DMS79 (cell line): ENCODE measurements at places on chromosomes 11 and 22.

- peak; percentile 15 for DNase-seq
These were observed 57.5 kb downstream of the ABTB2 start for GRCh38 chr11:34300026-34300925.

DNA sequence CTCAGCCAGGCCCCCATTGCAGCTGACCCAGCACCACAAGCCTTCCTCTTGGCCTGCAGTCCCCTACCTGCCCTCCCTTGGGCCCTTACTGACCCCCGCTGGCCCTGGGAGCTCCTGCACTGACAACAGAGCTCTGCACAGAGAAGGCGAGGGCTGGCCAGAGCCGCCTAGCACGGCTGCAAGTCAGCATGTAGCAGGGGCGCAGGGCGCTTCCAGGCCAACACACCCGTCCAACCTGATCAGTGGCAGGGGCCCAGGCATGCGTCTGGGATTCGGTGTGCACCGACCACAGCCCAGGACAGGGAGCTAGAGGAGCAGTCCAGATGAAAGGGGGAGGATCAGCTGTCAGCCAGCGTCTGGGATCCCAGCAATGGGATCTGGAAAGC, 7.6 kb downstream of the WNT7B start:
- DNase-seq: no peak

GRCh38 chr11:66970807-66971442, 4.2 kb upstream of the C11orf86 start:
- DNase-seq: no peak

GRCh38 chr11:64842366-64842759, 2.1 kb downstream of the CDC42BPG start:
- no peak for DNase-seq

DNA sequence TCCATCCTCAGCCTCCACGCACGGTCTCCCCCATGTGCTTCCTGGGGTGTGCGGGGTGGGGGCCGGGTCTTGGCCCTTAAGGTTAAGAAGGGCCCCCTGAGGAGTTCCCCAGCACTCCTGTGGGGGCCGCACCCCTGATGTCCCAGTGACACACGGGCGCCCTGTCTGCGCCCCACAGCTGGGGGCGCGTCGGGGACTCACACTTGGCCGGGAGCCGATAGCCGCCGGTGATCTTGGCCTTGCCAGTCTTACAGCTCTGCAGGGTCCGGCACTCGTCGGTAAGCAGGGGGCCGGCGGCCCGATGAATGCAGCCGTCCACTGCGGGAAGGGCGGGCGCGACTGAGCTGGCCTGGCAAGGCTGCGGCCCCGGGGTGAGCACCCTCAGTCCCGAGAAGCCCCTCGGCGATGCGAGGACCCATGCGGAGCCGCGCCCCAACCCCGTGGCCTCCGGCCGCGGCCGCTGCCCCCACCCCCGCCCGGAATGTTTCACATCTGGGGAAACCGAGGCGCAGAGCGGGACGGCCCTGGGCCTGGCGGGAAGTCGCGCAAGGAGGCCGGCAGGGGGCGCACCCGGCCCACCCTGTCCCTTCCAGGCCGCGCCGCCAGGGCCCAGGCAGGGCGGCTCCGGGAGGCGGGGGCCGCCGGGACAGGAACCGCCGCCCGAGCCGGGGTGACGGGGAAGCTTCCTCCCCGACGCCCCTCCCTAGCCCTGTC, 13.9 kb downstream of the OTUB1 start:
- DNase-seq: no peak

DNA sequence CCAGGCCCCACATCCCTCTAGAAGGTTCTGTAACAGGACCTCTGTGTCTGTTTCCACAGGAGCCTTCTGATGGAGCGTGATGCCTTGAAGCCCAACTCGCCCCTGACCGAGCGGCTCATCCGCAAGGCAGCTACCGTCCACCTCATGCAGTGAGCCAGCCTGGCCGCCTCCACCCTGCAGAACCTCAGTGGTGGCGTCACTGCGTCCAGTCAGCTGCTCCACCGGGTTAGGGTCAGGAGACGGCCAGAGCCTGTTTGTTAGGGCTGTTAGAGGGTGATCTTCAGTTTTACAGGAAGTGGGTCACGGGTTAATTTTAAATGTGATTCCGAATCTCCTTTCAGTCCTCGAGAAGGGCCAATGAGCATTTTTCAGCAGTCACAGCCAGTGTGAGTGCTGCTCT, 3.9 kb upstream of the GTSE1 start:
- no peak for DNase-seq

DNA sequence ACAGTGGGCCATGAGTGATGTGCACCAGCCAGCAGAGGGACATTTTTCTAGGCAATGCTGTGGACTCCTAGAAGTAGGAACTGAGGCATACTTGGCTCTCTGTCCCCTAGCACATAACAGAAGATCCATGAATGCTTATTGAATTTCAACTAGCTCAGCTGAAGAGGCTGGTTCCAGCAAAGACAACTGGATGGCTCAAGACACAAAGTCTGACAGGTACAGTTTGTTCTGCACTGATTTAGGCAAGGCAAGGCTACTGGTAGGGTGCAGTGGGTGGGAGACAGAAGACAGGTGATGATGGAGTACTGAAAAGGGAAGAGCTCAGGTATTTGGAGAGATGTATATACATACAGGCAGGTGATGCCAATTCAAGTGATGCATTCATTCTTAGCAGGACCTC, 72.4 kb upstream of the USP47 start:
- DNase-seq: no peak

- peak; percentile 84 for DNase-seq
These were observed 7.4 kb upstream of the BLID start for GRCh38 chr11:122123263-122123929.

DNA sequence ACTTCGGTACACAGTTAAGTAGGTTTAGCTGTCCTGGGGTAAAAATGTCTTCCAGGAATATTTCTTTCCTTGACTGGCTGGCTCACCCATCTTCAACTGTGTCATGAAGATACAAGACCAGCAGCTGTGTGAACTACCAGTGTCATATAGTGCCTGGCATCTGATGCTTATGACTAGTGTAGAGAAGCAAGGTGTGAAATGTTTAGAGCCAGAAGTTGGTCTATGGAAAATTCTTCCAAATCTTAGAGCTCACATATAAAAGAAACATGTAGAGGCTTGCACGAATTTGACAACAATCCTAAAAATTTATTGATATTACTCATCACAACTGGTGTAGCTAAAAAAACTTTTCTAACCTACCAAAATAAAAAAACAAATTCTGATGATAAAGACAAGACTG, 54.4 kb downstream of the ARL14EP start:
- no peak for DNase-seq

DNA sequence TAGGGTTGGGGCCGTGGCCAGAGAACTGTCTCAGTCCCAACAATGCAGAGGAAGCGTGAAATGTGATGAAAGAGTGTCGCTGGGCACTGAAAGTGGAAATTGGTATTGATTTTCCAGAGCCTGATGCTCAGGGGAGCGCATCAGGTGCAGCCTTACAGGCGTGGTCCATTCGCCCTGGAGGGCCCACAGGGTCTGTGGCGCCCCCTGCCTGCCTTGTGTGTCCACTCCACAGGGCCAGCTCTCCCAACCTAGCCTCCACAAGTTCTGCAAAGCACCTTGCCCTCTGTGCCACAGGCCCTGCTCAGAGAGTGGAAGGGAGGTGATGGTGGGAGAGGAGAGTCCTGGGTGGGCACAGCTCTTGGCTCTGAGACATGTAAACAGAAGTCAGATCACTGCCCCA, 54.9 kb upstream of the LMO1 start:
- no peak for DNase-seq

DNA sequence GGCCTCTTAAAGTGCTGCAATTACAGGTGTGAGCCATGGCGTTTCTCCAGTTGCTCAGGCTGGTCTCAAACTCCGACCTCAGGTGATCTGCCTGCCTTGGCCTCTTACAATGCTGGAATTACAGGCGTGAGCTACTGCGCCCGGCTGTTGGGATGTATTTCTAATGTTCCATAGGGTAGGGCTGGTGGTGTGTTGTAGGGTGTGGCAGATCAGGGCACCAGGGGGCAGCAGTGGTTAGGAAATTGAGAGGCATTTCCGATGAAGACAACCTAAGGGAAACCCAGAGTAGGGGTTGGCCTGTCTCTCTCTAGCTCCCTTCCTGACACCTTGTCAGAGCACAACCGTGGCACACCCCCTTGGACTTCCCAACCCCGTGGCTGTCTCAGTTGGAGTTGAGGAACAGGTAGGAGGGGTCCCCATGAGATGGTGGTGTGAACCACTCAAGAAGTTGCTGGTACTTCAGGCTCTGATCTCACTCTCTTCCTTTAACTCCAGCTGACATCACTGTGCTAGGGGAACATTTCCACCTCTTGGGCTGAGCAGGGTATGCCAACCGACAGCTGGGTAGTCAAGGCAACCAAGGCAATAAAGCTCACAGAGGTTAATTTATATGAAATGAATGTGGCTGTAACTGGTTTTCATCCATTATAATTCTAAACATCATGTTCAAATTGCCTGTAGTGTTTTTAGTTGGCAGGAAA, 33.0 kb downstream of the YWHAH start:
- DNase-seq: peak; percentile 2

DNA sequence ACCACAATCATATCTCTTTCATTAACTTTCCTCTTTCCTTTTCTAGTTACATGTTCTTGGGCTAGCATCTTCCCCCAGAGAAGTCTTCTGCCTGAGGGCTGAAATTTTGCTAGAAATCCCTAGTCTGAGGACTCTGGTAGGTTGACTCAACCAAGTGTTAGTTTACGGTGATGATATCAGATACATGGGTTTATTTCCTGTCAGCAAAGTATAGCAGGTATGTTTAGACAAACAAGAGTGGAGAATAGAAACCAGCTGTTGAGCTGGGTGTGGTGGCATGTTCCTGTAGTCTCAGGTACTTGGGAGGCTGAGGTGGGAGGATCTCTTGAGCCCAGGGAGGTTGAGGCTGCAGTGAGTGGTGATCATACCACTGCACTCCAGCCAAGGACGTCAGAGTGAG, 11.2 kb downstream of the FOLR1 start:
- DNase-seq: no peak

GRCh38 chr11:117089685-117090084, 8.5 kb downstream of the SIK3 start:
- no peak for DNase-seq

DNA sequence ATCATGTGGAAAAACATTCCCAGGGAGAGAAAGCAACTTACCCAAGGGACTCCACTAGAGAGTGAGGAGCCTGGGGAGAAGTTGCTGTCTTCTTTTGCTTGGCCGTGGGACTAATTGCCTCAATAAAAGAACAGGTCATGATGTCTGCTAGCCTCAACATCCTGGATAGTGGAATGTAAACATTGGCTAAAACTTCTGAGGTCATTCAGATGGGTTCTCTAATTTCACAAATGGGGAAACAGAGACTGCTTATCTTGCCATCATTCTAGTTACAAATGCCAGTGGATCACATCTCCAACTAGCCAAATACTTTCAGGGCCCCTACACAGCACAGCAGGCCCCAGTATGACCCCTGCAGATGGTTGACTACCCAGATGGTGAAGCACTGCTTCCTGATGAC, 28.4 kb upstream of the PAMR1 start:
- no peak for DNase-seq

- no peak for DNase-seq
These were observed at the start of gene CERK for GRCh38 chr22:46737976-46738646. Gene CERK (minus strand): TSS chr22:46738252. CDS start chr22:46738148, 104 bp downstream.

GRCh38 chr22:37999236-37999635, 14.9 kb upstream of the SOX10 start:
- DNase-seq: no peak

DNA sequence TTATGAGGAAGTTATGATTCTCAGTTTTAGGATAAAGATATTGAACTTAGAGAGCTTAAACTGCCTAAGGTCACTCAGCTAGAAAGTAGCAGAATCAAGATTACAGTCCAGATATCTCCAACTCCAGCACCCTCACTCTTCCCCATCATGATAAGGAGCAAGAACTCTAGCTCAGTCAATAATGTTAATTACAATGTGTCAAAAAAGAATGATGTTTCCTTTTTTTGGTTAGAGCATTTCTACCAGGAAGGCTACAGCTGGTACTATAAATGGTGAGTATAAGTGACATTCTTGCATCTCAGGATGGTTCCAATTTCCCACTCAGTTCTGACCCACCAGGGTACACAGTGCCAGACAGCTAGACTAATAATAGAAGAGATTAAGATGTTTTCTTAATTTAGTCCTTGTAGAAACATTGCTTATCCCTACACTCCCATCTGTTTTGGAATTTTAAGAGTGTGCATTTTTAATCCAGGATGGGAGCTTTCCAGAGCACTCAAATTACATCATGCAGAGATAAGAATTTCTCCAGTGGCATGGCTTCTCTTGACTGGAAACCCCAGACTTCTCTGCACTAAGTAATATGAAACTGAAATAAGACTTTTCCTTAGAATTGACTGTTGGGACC, 21.6 kb upstream of the BBOX1 start:
- no peak for DNase-seq

DNA sequence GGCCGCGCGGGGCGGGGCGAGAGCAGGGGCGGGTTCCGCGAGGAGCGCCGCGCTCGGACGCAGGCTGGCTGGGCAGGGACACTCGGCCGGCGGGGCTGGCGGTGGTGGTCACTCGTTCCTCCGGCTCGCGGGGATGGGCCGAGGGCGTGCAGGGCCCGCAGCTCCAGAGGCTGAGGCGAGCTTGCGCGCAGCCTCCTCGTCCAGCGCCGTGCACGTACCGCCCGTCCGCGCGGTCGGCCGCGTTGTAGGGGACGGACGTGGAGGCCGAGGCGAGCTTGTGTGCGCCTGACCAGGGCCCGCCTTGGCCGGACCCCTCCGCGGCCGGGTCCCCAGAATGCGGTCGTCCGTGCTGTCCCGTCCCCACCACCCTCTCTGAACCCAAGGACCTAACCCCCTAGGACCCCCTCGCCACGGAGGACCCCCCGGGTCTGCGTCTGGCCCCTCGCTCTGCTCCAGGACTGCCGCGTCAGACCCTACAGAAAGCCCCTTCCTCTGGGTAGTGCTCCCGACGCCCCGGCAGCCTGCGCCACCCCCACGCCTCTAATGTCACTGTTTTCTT, 569 bp upstream of the YPEL1 start:
- DNase-seq: no peak

GRCh38 chr11:120540744-120541465, 29.4 kb downstream of the GRIK4 start:
- no peak for DNase-seq

DNA sequence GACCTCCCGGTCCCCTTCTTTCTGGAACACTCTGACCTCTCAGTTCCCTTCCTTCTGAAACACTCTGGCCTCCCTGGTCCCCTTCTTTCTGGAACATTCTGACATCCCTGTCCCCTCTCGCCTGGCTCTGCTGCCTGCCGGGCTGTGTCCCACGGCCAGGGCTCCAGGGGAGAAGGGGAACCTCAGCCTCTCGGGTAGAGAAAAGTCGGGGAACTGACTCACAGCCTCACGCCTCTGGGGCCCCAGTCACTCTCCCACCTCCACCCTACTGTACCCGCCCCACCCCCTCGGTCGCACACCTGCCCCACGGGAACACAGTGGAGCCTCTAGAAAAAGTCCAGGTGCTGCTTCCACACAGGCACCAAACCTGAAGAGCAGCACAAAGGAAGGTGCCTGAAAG, 93.3 kb downstream of the BRD1 start:
- no peak for DNase-seq

GRCh38 chr11:81007046-81007445, 1566.2 kb upstream of the TENM4 start:
- no peak for DNase-seq
